ENCODE measurements at places on chromosomes 12 and 14. TPM values are rescaled to one million over a fixed set of nuclear protein-coding genes. Genes with fewer than 3 reads are reported as not detected.

DNA sequence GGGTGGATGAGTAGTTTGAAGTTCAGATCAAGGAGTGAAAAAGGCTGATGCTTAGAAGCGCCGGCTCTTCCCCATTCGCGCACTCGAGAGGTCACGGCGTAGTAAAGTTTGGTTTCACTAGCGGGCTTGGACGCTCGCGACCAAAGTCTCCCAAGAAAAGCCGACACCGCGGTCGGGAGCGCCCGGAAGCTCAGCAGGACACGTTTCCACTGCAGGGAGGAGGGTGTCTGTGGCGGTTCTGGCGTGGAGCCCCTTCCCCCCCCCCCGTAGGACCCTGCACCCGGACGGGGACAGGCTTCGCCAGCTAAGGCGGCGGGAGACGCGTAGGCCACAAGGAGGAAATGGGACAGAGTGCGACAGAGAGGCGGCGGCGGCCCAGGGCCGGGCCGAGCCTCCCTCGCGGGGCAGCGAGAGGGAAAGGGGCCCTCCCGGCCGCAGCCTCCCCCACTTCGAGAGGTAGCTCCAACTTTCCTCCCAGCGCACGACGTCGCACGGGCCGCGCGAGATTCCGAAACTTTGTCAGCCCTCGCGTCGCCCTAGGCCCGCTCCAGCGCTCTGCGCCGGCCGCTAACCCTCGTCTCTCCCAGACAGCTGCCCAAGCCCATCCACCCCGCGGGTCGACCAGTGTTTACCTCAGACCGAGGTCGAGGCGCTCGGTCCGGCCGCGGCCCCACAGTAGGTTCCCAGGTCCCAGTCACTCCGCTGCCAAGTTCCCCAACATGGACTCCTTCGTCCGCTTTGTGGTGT lies 480 bp downstream of the SCAF11 start:
- peak overlapping the region; percentile 99 for H3K27ac ChIP-seq
- DNase-seq, result no peak
- H3K4me1 ChIP-seq, result peaks cover 36% of the 10 kb centered on the region
- H3K4me3 ChIP-seq, result peak overlapping the region; percentile 98
- no peaks in the 10 kb centered on the region for H3K36me3 ChIP-seq

DNA sequence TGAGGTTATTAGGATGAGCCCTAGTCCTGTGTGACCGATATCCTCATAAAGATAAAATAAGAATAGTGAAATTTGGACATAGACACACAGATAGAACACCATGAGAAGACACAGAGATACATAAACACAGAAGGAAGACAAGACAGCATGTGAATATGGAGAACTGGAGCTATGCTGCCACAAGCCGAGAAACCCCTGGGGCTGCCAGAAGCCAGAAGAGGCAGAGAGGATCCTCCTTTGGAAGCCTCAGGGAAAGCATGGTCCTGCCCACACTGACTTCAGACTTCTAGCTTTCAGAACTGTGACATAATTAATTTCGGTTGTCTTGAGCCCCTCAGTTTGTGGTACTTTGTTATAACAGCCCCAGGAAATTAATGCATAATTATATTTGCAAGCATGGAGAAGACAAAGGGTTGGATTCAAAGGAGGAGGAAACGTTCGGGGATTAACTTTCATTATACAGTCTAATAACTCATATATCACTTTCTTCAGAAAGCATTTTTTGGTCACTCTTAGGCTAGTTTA lies 1501.8 kb upstream of the FLRT2 start:
- DNase-seq, result no peak
- no peaks in the 10 kb centered on the region for H3K27me3 ChIP-seq
- no peak overlapping the region for H3K27ac ChIP-seq
- no peaks in the 10 kb centered on the region for H3K4me1 ChIP-seq

DNA sequence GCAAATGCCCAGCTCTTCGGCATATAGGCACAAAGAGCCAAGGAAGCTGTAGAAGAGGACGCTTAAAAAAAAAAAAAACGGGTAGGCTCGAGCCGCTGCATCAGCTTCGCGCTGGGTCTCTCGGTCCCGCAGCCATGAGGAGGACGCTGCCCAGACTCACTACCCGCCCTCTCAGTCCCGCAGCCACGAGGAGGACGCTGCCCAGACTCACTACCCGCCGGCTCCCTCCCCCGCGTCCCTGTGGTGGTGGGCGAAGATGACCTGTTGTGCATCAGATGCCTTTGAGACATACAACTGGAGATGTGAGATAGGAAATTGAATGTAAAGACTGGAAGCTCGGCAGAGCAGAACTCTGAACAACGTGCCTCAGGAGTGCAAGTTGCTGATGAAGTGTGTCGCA lies 11.4 kb upstream of the SPSB2 start:
- no peaks in the 10 kb centered on the region for H3K27me3 ChIP-seq
- H3K4me3 ChIP-seq, result no peak overlapping the region
- DNase-seq, result no peak
- H3K36me3 ChIP-seq, result no peaks in the 10 kb centered on the region
- H3K4me1 ChIP-seq, result no peaks in the 10 kb centered on the region

DNA sequence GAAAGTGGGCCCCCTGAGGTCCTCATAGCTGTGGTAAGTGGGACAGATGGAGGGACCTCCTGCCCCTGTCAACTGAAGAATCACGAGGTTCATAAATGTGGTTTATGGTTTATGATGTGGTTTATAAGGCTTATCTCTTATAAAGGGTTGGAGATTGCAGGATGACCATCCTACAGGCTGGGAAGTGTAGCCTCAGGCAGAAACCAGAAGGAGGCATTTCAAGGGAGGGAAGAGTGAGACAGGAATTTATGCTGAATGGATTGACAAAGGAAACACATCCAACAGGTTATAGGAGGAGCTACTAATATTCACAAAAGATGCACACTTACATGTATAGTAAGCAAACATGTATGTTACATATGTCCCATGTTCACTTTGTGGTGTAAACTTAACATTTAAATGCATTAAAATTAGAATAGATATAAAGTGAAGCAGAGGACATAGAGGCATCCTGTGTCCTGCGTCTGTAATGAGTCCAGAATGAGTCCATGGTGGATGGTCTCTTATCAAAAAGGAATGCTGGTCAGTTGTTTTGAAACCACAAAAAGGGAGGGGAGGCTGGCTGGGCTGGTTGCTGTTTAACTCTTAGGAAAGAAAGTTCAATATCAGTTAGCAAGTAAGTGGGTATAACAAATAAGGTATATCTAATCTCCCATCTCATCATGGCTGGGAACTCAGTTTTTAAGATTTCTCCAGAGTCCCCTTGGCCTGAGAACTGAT lies 149.0 kb upstream of the RMST start:
- no peak for DNase-seq
- no peak overlapping the region for H3K27ac ChIP-seq
- H3K4me3 ChIP-seq, result no peak overlapping the region
- no peaks in the 10 kb centered on the region for H3K4me1 ChIP-seq
- peaks cover 3% of the 10 kb centered on the region for H3K27me3 ChIP-seq

DNA sequence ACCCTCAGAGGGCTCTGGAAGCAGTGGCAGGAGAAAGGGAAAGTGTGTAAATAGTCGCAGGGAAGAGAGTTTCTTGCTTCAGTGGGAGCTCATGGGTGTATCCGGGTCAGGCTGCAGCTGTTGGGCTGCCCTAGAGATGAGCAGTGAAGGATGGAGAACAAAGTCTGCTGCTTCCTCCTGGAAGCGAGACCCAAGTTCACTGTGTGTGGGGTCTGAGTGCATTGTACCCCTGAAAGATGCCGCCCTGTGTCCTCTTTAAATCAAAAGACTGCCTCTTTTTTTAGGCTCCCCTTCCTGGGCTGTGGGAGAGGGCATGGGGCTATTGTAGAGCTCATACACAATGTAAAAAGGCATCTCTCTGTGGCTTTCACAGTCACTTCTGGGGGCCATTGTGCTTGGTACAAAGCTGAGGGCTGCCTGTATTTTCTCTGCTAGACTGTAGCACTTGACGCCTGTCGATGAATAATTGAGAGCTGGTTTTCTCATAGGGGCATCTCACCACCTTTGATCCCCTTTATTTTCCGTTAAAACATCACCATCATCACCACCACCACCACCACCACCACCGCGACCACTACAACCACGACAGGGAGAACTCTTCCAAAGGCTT lies 16.7 kb downstream of the CHST11 start:
- H3K27ac ChIP-seq, result no peak overlapping the region
- no peak overlapping the region for H3K4me3 ChIP-seq
- H3K4me1 ChIP-seq, result no peaks in the 10 kb centered on the region
- no peaks in the 10 kb centered on the region for H3K27me3 ChIP-seq
- no peaks in the 10 kb centered on the region for H3K36me3 ChIP-seq

DNA sequence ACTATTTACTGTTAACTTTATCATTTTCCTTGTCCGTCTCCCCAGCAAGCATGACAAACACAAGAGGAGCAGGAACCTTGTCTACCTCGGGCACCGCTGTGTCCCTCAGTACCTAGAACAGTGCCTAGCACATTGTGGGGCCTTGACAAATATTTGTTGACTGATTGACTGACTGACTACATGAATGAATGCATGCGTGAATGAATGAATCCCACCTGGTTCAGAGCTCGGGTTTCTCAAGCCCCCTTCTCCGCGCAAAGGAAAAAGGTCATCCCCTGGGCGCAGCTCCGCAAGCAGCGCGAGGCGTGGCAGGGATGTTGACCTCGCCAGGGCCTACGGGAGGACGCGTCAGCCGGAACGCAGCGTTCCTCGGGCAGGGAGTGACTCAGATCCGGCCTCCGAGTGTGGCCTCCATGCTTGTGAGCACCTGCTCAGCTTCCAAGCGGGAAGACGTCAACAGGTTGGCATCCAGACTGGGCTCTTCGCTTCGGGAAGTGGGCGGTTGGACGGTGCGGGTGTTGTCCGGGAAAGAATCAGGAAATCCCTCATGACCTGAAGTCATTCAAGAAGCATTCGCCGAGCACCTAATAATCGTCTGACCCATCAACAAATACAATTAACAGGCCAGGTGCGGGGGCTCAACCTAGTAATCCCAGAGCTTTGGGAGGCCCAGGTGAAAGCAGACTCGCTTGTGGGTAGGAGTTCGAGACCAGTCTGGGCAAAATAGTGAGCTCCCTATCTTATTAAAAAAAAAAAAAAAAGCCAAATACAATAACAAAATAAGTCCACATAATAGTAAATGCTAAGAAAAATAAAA lies 13.9 kb upstream of the UBC start:
- H3K4me3 ChIP-seq, result peak overlapping the region; percentile 40
- no peaks in the 10 kb centered on the region for H3K27me3 ChIP-seq
- no peaks in the 10 kb centered on the region for H3K36me3 ChIP-seq

DNA sequence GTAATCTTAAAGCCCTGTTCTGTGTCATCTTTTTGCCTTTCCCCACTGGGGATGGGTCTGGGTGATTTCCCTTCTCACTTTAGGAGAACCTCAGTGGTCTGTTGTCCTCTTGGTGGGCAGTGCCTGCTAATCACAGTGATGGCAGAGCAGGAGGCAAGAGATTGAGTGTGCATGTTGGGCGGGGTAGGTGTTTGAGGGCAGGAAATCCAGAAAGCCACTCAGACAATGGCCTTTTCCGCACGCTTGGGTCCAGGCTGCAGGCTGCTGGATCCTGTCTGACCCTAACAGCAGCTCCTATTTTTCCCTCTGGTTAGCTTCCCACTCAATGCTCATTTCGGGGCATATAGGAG lies 13.7 kb upstream of the ITGA5 start:
- peak overlapping the region; percentile 78 for H3K27ac ChIP-seq
- DNase-seq, result no peak
- no peaks in the 10 kb centered on the region for H3K27me3 ChIP-seq
- H3K4me1 ChIP-seq, result peaks cover 59% of the 10 kb centered on the region
- peak overlapping the region; percentile 34 for H3K4me3 ChIP-seq
- H3K36me3 ChIP-seq, result no peaks in the 10 kb centered on the region

DNA sequence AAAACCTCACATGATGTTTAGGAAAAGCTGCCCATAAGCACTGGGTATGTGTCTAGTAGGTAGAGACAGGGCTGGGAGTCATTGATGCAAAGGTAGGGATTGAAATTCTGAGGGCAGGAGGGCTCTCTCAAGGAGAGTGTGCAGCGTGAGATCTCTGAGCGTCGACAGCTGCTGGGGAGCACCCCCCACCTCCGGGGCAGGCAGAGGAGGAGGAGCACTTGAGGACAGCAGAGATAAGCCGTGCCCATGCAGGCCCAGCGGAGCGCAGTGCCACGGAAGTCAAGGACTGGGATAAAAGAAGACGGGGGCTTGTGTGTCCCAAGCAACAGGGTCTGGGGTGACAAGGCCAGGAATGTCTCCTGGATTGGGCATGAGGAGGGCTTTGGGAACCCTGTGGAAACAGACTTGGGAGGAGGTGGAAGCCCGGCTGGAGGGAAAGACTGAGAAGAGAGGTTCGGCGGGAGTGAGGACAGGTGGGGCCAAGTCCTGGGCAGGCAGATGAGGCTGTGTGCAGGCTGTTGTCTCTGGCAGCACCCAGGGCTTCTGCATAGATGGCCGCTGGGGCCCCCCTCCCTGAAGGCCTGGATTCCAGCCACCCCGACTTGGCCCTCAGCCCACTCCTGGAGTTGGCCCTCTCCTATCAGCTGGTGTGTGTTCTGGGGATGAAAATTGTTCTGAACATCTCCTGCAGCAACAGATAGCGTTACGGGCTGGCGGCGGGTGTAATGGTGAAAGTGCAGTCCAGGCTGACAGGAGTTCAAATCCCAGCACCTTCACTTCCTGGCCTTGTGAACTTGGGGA lies 1.9 kb downstream of the CACNA2D4 start:
- no peak for DNase-seq
- H3K4me1 ChIP-seq, result no peaks in the 10 kb centered on the region
- H3K27me3 ChIP-seq, result no peaks in the 10 kb centered on the region
- H3K4me3 ChIP-seq, result no peak overlapping the region
- H3K36me3 ChIP-seq, result no peaks in the 10 kb centered on the region

DNA sequence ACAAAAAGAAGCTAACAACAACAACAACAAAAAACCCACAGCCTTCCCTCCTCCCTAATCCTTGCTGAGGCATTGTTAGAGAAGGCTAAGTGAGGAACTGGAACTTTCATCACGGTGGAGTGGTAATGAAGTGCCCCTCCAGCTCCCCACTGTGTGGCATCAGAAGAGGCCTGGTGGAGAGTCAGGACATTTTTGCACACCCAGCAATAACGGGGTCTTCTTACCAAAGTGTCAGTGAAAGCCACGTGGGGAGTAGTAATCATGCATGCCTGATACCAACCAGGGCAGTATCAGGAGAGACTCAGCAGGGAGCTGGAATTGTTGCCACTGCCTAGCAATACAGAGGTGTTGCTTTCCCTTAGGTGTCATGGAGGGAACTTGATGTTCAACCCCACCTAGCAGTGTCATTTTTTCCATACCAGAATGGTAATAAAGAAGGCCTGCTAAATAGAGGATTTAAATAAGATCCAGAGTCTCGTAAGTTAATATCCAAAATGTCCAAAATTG lies 299.7 kb upstream of the RGS6 start:
- H3K27ac ChIP-seq, result no peak overlapping the region
- no peaks in the 10 kb centered on the region for H3K4me1 ChIP-seq
- no peak for DNase-seq
- no peaks in the 10 kb centered on the region for H3K27me3 ChIP-seq

- no peak overlapping the region for H3K27ac ChIP-seq
- no peak overlapping the region for H3K4me3 ChIP-seq
- H3K27me3 ChIP-seq, result no peaks in the 10 kb centered on the region
Observed at GRCh38 chr12:51751661-51752060, 96.9 kb downstream of the FIGNL2 start.

- H3K27me3 ChIP-seq, result no peaks in the 10 kb centered on the region
- no peak overlapping the region for H3K4me3 ChIP-seq
- H3K36me3 ChIP-seq, result no peaks in the 10 kb centered on the region
Observed at GRCh38 chr12:127393465-127393864, 873.5 kb upstream of the TMEM132C start.

GRCh38 chr12:57836442-57837375 lies 9.8 kb downstream of the CTDSP2 start:
- peak overlapping the region; percentile 71 for H3K27ac ChIP-seq
- no peak overlapping the region for H3K4me3 ChIP-seq
- no peaks in the 10 kb centered on the region for H3K36me3 ChIP-seq
- peaks cover 100% of the 10 kb centered on the region for H3K4me1 ChIP-seq
- no peaks in the 10 kb centered on the region for H3K27me3 ChIP-seq

WNT1 gene
- 0.41 TPM for total RNA-seq

TTC9 gene
- 38.1 TPM for total RNA-seq

MYF5 gene
- not detected for total RNA-seq

SERPINA10 gene
- total RNA-seq, result not detected

MANSC4 gene
- total RNA-seq, result not detected

MED6 gene
- 19.1 TPM for total RNA-seq

RTL1 gene
- not detected for total RNA-seq
